ENCODE measurements at places on chromosomes 16 and 17.

DNA sequence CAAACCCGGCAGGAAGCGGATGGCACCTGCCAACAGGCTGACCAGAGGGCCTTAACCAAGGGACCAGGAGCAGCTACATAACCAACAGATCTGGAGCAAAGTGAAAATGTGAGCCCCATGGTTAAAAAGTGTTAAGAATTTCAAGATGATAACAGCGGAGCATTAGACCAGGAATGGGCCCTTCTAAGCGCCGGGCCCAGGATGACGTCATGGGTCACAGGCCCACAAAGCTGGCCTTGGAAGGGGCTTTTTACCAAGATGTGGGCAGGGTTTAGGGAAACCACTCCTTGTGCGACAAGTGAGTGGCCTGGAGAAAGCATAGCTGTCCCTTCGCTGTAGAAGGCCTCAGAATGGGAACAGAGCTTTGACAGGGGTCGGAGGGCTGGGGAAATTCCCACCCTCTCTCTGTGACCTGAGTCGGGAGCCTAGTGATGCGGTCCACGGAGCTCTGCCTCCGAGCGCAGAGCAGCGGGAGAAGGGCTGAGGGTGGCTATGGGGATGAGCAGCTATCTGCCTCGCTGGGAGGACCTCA lies 84.4 kb upstream of the RPL38 start:
- DNase-seq: no peak

DNA sequence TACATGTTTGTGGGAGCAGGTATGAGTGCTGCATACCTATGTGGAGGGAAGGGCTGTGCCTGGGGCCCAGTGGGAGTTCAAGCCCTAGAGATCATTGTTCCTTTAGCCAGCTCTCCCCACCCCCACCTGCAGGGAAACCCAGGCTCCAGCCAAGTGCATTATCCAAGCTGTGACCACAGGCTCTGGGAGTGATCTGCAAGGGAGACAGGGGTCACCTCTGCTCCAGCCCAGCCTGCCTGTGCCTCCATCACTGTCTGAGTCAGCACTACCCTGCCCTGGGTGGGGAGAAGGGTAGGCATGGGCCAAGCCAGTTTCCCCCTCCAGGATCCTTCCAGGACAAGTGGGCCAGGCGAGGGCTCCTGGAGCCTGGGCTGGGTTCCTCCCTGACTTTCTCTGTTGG lies 32.1 kb upstream of the SBK1 start:
- DNase-seq: no peak

DNA sequence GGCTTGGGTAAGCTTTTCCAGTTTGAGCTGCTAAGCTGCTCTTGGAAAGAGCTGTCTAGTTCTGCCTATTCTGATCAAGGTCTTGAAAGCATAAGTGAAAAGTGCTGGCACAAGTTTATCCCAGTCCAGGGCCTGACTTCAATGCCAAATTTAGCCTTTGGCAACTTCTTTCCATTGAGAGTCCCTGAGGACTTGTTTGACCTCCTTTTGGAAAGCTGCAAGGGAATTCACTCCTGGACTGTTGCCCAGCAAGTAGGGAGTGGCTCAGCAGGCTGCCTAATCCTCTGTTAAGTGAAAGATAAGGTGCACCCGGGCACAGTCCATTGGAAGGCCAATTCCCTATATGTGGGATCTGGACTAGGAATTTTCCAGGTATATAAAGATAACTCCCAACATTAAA lies 16.0 kb upstream of the TANC2 start:
- no peak for DNase-seq

GRCh38 chr16:52101246-52101645 lies 445.7 kb downstream of the TOX3 start:
- no peak for DNase-seq

- DNase-seq: no peak
These were observed 36.2 kb downstream of the STH start for GRCh38 chr17:46035112-46035818.

GRCh38 chr16:19678804-19679203 lies 39.2 kb downstream of the KNOP1 start:
- DNase-seq: no peak

DNA sequence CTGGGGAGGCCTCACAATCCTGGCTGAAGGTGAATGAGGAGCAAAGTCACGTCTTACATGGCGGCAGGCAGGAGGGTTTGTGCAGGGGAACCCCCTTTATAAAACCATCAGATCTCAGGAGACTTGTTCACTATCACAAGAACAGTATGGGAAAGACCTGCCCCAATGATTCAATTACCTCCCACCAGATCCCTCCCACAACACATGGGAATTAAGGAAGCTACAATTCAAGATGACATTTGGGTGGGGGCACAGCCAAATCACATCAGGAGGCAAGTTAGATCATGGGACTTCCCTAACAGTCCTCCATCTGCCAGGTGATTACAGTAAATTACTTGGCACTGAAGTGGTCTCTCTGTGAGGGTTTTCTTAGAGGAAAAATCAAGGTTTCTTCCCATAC lies 5.3 kb downstream of the TMEM114 start:
- no peak for DNase-seq

GRCh38 chr17:61482467-61482866 lies 30.2 kb downstream of the TBX4 start:
- no peak for DNase-seq

GRCh38 chr17:78722246-78722761 lies 59.8 kb downstream of the CYTH1 start:
- no peak for DNase-seq

DNA sequence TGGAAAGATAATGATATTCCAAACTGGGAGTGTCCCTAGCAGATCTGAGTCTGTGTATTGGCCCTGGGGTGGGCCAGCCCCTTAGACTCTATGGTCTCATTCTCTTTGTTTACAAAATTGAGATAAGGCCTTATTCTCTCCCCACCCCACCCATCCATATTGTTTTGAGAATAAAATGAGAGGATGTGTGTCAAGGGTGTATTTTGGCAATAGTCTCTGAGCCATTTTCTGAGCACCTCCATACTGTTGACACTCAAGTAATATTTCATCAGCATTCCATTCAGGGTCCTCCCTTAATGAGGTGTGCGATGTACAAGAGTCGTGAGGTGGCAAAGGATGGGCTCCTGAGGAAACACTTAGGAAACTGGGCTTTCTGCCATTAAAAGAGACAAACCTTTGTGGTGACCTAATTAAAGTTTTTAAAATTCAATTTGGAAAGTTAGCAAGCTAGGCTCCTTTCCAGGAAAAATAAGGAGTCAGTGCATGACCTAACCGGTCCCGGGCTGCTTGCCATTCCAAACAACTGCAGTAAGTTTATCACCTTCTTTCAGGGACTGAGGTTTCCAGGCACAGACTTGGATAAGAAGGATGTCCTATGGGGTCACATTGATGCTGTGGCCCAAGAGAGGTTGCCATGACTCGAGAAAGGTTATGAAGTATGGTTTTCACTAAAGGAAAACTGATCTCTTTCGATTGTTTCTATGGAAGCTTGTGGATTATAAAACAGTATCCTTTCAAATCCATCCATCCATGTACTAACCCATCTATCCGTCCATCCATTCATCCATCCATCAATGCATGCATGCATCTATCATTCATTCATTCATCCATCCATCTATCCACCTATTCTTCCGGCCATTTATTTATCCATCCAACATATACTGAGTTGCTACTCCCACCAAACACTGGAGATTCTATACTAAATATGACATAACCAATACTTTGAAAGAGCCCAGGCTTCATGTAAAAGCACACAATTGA lies 443.3 kb downstream of the UTP18 start:
- DNase-seq: no peak

DNA sequence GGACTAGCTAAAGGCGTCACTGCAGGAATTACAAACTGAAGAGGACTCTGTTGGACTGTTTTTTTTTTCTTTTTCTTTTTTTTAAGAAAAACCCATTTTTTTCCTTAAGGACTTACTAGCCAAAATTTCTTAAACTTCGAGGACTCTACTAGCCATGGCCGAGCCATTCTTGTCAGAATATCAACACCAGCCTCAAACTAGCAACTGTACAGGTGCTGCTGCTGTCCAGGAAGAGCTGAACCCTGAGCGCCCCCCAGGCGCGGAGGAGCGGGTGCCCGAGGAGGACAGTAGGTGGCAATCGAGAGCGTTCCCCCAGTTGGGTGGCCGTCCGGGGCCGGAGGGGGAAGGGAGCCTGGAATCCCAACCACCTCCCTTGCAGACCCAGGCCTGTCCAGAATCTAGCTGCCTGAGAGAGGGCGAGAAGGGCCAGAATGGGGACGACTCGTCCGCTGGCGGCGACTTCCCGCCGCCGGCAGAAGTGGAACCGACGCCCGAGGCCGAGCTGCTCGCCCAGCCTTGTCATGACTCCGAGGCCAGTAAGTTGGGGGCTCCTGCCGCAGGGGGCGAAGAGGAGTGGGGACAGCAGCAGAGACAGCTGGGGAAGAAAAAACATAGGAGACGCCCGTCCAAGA lies 878 bp downstream of the HEXIM1 start:
- DNase-seq: peak; percentile 65

DNA sequence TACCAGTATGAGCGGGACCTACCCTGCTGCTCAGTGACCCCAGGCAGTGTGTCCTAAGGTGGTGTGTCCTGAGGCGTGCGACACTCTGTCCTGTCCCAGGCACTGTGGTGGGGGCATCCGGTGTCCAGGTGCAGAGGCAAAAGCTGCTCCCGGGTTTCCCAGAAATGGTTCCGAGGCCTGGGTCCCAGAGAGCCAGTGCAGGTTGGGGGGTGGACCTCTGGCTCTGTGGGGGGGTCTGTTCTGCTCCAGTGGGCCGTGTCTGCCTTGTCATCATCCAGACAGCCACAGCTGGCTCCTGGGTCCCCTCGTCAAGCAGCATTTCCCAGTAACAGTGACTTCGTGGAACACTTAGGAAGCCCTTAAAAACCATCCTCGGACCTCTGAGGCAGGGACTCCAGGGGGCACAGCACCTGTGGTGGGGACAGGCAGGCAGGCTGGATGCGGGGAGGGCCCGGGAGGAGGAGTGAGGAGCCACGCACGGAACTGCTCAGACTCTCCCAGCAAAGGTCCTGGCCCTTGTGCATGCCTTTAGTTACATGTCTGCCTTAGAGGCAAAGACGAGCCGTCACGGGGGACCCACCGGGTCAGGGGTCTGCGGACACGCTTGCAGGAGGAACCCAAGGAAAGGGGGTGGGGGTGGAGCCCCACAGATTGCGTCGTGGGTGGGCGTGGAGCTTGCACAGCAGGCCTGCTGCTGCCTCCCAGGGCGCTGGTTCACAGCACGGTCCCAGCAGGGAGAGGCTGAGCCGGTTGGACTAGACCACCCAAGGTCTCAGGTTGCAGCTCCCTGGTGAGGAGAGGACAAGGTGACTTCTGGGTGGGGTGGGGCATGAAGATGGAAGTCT lies 5.6 kb downstream of the SLC16A3 start:
- no peak for DNase-seq

GRCh38 chr16:19696328-19696727 lies 21.7 kb downstream of the KNOP1 start:
- no peak for DNase-seq

DNA sequence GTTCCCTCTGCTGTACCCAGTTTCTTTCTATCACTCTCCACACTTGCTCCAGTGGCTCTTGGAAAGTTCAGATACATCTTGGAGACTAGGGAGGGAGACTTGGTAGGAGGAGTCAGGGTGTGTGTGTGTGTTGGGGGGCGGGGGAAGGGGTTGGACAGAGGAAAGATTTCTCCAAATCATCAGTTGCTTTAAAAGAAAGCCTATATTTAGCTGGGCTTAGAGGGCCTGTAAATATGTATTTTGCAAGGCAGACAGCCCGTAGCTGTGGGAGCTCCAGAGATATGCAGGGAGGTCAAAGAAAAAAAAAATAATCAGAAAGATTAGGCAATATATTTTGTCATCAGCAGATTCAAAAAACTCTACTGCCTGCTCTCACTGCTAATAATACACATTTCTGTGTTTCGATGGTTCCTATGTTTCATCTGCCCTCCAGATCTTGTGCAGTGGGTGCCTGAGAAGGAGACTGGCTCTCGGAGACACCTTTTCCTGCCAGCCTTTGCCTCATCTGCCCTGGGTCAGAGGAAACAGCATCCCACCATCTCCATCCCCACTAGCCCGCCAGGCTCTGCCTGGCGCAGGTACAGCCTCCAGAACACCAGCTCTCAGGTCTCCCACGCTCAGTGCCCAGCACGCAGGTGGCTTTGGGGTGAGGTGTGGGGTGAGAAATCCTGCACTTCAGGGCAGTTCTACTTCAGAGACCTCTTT lies 4.8 kb upstream of the PPP1R9B start:
- DNase-seq: no peak

GRCh38 chr16:88763502-88764053 lies 21.4 kb downstream of the PIEZO1 start:
- no peak for DNase-seq

GRCh38 chr16:75099738-75100602 lies 16.6 kb downstream of the LDHD start:
- no peak for DNase-seq

DNA sequence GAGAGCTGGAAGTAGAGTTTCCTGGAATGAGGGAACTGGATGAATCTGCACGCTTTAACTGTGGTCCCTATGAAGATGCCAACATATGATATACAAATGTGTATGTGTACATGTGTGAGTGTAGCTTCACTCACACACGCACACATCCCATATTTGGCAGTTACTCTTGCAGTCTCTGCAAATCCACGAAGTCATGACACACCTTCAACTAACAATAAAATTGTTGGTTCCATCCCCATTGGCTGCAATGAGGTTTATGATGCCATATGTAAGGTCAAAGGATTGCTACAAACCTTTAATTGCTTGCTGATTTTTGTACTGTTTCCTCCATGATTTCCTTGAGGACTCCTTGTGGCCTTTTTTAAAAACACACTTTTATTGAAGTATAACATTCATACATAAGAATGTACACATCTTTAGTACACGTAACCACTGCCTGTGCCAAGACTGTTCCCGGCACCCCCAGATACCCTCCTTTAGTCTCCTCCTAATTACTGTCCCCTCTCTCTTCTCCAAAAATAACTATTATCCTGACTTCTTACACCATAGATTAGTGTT lies 22.0 kb downstream of the MYO1D start:
- DNase-seq: no peak

- DNase-seq: no peak
These were observed 29.4 kb upstream of the CACNG5 start for GRCh38 chr17:66805567-66805966.

- DNase-seq: no peak
These were observed 8.1 kb upstream of the EFCAB13 start for GRCh38 chr17:47315451-47316266.

GRCh38 chr16:79767421-79768275 lies 167.1 kb upstream of the MAF start:
- DNase-seq: no peak

DNA sequence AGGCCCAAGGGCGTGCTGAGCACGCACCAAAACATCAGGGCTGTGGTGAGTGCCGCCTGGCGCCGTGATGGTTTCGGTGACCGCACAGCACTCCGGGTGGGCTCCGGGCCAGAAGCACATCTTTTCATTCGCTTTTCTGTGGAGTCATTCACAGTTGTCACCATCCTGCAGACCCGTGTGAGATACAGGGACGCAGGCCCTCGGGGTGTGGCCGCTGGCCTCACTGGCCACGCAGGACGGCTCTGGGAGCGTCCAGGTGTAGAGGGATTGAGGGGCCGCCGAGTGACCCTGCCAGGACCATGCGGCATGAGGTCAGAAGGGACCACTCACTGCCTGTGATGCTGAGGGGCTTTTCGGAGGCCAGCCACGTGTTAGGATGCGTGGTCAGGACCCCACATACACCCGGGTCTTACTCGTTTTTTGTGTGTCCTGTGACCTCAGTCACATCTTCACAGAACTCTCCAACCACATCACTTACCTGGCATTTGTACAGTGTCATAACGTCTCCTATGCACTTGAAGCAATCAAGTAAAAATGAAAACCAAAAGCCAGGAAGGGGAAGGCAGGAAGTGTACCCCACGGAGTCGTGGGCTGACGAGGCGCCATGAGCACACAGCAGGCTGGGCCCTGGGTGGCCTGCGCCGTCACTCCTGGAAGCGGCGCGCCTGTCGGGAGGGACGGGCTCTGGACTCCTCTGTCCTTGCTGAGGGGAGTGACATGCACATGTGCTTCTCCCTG lies 7.8 kb downstream of the ACSF3 start:
- no peak for DNase-seq
